Neural crest cell (in vitro differentiated cells): ENCODE measurements at places on chromosomes 11 and 22. TPM values are rescaled to one million over a fixed set of nuclear protein-coding genes. Genes with fewer than 3 reads are reported as not detected.
A peak's percentile ranks its signal among the peaks of the same experiment; 100 is the strongest.

- no peaks in the 10 kb centered on the region for H3K27me3 ChIP-seq
- peak overlapping the region; percentile 52 for H3K27ac ChIP-seq
- no peaks in the 10 kb centered on the region for H3K36me3 ChIP-seq
- peaks cover 83% of the 10 kb centered on the region for H3K4me1 ChIP-seq
- no peak for DNase-seq
- no peak overlapping the region for H3K4me3 ChIP-seq
Observed at GRCh38 chr11:114099392-114100178, 40.1 kb downstream of the ZBTB16 start.

GRCh38 chr22:37661160-37661924 lies 2.8 kb downstream of the PDXP start:
- peak overlapping the region; percentile 86 for H3K27ac ChIP-seq
- peaks cover 7% of the 10 kb centered on the region for H3K36me3 ChIP-seq
- H3K27me3 ChIP-seq, result no peaks in the 10 kb centered on the region
- no peak for DNase-seq
- H3K4me1 ChIP-seq, result peaks cover 51% of the 10 kb centered on the region

DNA sequence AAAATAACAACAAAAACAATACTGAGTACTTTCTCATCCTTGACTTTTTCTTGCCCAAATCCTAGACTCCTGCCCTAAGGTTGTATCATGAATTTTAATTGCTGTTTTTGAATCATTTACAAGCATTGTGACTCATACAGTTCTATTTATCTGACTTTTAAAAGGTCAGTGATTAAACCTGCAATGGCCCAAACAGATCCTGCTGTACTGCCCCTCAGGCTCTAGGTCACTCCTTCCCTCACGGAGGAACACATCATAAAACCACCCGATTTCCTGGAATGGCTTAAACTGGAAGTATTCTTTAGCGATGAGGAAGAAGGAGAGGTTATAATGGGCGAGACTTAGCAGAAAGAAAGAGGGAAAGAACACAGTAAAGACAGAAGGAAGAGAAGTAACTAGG lies 12.3 kb downstream of the ARFGAP3 start:
- DNase-seq, result no peak
- no peak overlapping the region for H3K27ac ChIP-seq
- H3K36me3 ChIP-seq, result peaks cover 9% of the 10 kb centered on the region
- no peaks in the 10 kb centered on the region for H3K4me1 ChIP-seq
- no peaks in the 10 kb centered on the region for H3K27me3 ChIP-seq

- peaks cover 14% of the 10 kb centered on the region for H3K27me3 ChIP-seq
- no peak overlapping the region for H3K27ac ChIP-seq
- H3K4me1 ChIP-seq, result peaks cover 4% of the 10 kb centered on the region
- no peak overlapping the region for H3K4me3 ChIP-seq
Observed at GRCh38 chr11:7696424-7696823, 9.9 kb downstream of the OVCH2 start.

DNA sequence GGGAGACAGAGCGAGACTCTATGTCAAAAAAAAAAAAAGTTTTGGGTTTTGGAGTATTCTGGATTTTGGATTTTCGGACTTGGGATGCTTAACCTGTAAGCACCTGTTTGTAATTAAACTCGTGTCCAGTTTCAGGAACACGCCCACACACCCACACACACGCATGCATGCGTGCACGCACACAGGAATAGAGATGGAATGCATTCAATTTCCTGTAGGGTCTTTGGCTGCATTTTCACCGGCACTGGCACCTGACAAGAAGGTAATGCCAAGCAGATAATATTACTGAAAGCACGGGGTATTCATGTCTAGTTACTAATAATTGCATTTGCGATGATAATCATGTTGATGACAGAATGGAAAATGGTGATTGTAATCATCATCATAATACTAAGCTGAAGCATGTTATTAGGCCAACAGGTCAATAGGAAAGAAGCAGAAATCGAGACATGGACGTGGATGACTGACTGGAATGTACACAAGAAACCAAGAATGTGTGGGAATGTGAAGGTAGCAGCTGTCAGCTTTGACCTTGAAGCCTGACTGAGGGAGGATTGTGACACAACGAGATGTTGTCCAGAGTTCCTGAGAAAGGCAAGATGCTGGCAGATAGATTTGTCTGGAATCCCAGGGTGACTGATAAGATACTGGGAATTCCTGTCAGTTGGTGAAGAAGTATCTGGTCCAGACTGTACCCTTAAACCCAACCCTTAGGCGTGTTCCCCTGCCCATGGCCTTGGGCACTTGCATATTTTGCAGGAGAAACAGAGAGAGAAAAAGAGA lies 108.6 kb downstream of the SYN3 start:
- H3K4me1 ChIP-seq, result peaks cover 5% of the 10 kb centered on the region
- no peaks in the 10 kb centered on the region for H3K27me3 ChIP-seq
- H3K4me3 ChIP-seq, result no peak overlapping the region

DNA sequence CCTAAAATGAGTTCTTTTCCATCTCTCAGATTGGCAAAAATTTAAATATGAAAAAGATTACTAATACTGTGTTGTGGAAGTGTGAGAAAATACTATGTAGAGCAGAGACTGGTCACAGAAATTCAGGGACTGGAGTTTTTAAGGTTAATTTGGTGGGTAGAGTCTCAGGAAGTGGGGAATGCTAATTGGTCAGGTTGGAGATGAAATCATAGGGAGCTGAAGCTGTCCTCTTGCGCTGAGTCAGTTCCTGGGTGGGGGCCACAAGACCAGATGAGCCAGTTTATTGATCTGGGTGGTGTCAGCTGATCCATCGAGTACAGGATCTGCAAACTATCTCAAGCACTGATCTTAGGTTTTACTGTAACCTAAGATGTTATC lies 29.4 kb upstream of the TMEM86A start:
- peaks cover 26% of the 10 kb centered on the region for H3K27me3 ChIP-seq
- H3K36me3 ChIP-seq, result no peaks in the 10 kb centered on the region
- no peak for DNase-seq
- no peak overlapping the region for H3K27ac ChIP-seq
- no peak overlapping the region for H3K4me3 ChIP-seq

DNA sequence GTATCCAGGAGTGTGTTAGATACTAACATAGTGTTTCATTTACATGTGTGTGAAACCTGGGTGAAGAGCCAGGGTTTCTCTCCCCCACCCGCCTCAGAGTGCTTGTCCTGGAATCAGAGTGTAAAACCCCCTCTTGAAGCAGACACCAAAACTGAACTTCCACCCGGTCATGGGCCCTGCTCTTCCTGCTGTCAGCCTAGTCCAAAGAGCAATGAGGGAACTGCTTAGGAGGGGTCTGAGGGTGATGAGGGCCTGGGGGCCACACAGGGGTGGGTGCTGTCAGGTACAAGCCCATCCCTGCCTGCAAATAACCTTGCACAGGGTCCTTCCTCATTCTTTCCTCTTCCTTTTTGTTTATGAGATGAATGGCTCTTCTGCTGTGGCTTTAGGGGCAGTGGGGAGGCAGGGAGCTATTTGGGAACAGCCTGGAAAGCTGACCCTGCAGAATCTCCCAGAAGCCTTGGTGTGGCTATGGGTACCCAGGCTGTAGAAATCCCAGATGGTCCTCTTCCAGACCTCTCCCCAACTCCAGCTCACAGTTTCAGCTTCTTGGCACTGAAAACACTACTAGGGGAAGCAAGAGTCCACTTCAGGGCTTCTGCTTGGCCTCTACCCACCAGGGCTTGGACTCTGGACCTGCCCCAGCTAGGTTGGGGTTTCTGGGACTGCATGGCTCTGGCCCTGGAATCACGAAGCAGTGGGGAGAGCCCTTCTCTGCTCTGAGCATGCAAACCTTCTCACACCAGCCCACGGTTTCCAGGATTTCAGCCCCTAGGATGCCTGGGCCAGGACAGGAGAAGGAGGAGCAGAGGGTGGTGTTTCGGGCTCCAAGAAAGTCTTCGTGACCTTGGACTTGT lies 8.5 kb downstream of the BATF2 start:
- no peaks in the 10 kb centered on the region for H3K36me3 ChIP-seq
- peaks cover 2% of the 10 kb centered on the region for H3K27me3 ChIP-seq
- H3K27ac ChIP-seq, result no peak overlapping the region
- H3K4me1 ChIP-seq, result peaks cover 13% of the 10 kb centered on the region
- DNase-seq, result no peak

DNA sequence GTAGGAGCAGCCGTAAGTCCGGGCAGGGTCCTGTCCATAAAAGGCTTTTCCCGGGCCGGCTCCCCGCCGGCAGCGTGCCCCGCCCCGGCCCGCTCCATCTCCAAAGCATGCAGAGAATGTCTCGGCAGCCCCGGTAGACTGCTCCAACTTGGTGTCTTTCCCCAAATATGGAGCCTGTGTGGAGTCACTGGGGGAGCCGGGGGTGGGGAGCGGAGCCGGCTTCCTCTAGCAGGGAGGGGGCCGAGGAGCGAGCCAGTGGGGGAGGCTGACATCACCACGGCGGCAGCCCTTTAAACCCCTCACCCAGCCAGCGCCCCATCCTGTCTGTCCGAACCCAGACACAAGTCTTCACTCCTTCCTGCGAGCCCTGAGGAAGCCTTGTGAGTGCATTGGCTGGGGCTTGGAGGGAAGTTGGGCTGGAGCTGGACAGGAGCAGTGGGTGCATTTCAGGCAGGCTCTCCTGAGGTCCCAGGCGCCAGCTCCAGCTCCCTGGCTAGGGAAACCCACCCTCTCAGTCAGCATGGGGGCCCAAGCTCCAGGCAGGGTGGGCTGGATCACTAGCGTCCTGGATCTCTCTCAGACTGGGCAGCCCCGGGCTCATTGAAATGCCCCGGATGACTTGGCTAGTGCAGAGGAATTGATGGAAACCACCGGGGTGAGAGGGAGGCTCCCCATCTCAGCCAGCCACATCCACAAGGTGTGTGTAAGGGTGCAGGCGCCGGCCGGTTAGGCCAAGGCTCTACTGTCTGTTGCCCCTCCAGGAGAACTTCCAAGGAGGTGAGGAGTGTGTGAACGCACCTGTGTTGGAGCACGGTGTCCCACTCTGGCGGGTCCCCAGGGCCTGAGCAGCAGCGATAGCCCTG lies at the start of gene TAGLN:
TAGLN (plus strand) TSS at position 318 of the 863 bp plus-strand sequence. CDS start 3,644 bp downstream, outside the sequence.
- peak within 1 kb of the TSS; percentile 19 for H3K27ac ChIP-seq
- H3K27me3 ChIP-seq, result peaks cover 13% of the 10 kb centered on the region
- H3K4me3 ChIP-seq, result peak within 1 kb of the TSS; percentile 57
- DNase-seq, result peak; percentile 15
- peaks cover 5% of the 10 kb centered on the region for H3K36me3 ChIP-seq

GRCh38 chr11:108606495-108607160 lies 13.1 kb upstream of the EXPH5 start:
- no peaks in the 10 kb centered on the region for H3K36me3 ChIP-seq
- H3K4me1 ChIP-seq, result peaks cover 4% of the 10 kb centered on the region
- no peak overlapping the region for H3K4me3 ChIP-seq
- H3K27ac ChIP-seq, result no peak overlapping the region

- peaks cover 17% of the 10 kb centered on the region for H3K4me1 ChIP-seq
- H3K27me3 ChIP-seq, result peaks cover 10% of the 10 kb centered on the region
- peaks cover 5% of the 10 kb centered on the region for H3K36me3 ChIP-seq
- DNase-seq, result no peak
- peak overlapping the region; percentile 85 for H3K4me3 ChIP-seq
- no peak overlapping the region for H3K27ac ChIP-seq
Observed at GRCh38 chr11:839875-840617, 2.3 kb downstream of the POLR2L start.

GRCh38 chr11:72005347-72006260 lies 6.9 kb downstream of the IL18BP start:
- peaks cover 28% of the 10 kb centered on the region for H3K36me3 ChIP-seq
- no peak for DNase-seq
- H3K4me3 ChIP-seq, result peak overlapping the region; percentile 13
- H3K4me1 ChIP-seq, result peaks cover 6% of the 10 kb centered on the region
- no peak overlapping the region for H3K27ac ChIP-seq

GRCh38 chr11:11163669-11164333 lies 189.2 kb downstream of the CSNK2A3 start:
- no peak overlapping the region for H3K27ac ChIP-seq
- no peaks in the 10 kb centered on the region for H3K4me1 ChIP-seq
- H3K36me3 ChIP-seq, result peaks cover 2% of the 10 kb centered on the region
- no peak overlapping the region for H3K4me3 ChIP-seq

GRCh38 chr11:44226945-44227344 lies 83.0 kb downstream of the ALX4 start:
- no peaks in the 10 kb centered on the region for H3K36me3 ChIP-seq
- DNase-seq, result no peak
- no peak overlapping the region for H3K27ac ChIP-seq
- no peaks in the 10 kb centered on the region for H3K4me1 ChIP-seq

DNA sequence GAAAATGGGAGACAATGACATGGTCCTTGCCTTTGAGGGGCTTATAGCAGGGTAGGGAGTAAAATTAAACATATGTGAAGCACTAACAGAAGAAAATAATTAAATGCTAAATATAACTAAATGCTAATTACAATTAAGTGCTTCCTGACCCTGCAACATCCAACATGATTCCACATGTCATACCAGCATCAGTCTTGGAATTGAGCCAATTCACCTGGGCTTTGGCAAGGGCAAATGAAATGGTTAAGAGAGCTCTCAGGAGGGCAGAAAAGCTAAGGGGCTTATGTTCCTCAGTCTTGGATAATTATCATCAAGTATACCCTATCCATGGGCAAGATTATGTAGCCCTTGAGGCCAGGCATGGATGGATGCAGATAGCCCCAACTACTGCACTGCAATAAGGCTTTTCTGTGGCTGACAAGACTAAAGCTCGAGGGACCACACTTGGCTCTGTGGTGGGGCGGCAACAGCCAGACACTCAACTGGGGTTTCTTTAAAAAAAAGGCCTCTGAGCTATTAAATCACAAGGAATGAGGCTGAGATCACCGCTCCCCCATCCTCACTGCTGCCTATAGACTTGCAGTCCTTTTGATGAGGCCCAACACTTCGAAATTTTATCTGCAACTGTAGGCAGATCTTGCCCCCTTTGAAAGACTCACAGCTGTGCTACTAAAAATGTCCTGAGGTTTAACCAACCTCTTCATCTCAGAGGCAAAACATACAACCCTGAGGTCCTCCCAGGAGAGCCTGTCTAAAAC lies 39.0 kb downstream of the IL18BP start:
- no peak for DNase-seq
- peaks cover 4% of the 10 kb centered on the region for H3K4me1 ChIP-seq
- H3K27ac ChIP-seq, result no peak overlapping the region
- no peak overlapping the region for H3K4me3 ChIP-seq
- no peaks in the 10 kb centered on the region for H3K27me3 ChIP-seq
- H3K36me3 ChIP-seq, result peaks cover 3% of the 10 kb centered on the region

GRCh38 chr11:44936951-44937543 lies 13.6 kb downstream of the TP53I11 start:
- peaks cover 4% of the 10 kb centered on the region for H3K36me3 ChIP-seq
- peaks cover 9% of the 10 kb centered on the region for H3K27me3 ChIP-seq
- no peak for DNase-seq
- no peak overlapping the region for H3K4me3 ChIP-seq

- DNase-seq, result no peak
- no peaks in the 10 kb centered on the region for H3K36me3 ChIP-seq
- no peak overlapping the region for H3K4me3 ChIP-seq
- H3K27me3 ChIP-seq, result no peaks in the 10 kb centered on the region
- H3K27ac ChIP-seq, result no peak overlapping the region
Observed at GRCh38 chr11:65692367-65692766, 19.7 kb upstream of the KAT5 start.

The TRIM22 gene
- 2.2 and 3.1 TPM in 2 replicates for total RNA-seq

The OR51V1 gene
- not detected in 2 replicates for total RNA-seq

The TMEM126B gene
- 48.4 and 48.6 TPM in 2 replicates for total RNA-seq

The DUSP8 gene
- total RNA-seq, result 8.4 and 10.1 TPM in 2 replicates

The ASPHD2 gene
- total RNA-seq, result 4.5 and 4.9 TPM in 2 replicates

The SCGB1C1 gene
- total RNA-seq, result not detected in 2 replicates

The TMEM191C gene
- total RNA-seq, result 2.1 and 2.2 TPM in 2 replicates

The INPP5J gene
- 4.5 and 4.7 TPM in 2 replicates for total RNA-seq

The GDPD4 gene
- not detected in 2 replicates for total RNA-seq

The KCNJ1 gene
- total RNA-seq, result not detected in 2 replicates
